ENCODE measurements at places on chromosomes 2 and 18.

GRCh38 chr2:99861376-99861760 lies 281.0 kb downstream of the AFF3 start:
- peak; percentile 51 for DNase-seq

GRCh38 chr2:26340831-26341230 lies 5.1 kb upstream of the SELENOI start:
- DNase-seq, result no peak

DNA sequence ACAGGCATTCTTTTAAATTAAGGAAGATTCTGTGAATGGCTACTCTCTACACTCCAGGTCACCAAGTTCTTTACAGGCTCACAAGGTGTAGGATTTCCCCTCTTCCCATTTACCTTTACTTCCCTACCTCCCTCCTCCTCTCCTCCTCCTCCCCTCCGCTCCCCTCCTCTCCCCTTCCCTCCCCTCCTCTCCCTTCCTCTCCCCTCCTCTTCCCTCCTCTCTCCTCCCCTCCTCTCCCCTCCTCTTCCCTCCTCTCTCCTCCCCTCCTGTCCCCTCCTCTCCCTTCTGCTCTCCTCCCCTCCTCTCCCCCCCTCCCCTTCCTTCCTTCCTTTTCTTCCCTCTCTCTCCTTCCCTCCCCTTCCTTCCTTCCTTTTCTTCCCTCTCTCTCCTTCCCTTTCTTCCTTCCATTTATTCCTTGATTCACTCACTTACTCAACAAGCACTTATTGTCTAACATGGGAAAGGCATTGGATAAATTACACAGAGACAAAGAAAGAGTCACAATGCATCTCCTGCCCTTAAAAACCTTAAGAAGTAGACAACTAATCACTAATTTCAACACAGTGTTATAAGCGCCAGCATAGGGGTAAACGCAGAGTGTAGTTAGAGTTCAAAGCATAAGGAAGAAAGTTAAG lies 152.3 kb downstream of the CCDC178 start:
- DNase-seq, result no peak

- DNase-seq, result no peak
Observed at GRCh38 chr2:168669151-168669550, 133.3 kb upstream of the NOSTRIN start.

DNA sequence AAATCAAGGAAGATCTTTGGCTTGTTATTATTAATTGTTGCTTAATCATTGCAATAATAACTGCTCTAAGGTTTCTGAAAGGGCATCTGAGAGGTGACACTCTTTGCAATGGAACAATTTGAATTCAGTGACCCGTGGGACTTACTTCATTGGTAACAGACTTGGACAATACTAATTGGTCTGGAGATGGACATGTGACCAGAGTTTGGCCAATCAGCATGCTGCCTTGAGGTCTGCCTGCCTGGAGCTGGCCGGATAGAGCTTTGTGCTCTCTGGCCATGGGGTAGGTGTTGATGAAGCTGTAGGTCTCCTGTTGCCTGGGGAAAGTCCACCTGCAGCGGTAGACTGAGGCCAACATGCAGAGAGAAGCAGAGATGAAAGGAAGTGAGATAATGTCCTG lies 24.0 kb upstream of the VPS4B start:
- DNase-seq, result no peak

DNA sequence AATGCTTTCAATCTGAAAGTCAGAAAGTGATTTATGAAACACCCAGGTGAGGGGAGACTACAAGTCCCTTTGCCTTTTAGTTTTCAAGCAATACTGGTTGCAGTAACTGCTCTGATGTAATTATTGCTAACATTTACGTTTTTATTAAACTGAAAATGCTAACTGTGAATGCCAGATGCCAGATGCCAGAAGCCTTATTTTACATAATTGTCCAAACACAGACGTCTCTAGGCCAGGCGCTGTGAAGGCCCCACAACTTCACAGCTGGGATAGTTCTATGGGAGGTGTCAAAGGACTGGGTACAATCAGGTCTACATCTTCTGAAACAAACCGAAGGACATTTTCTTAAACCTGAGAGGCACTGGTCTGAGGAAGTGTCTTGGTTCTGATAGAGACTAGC lies 27.5 kb upstream of the MSGN1 start:
- no peak for DNase-seq

- DNase-seq, result no peak
Observed at GRCh38 chr2:33782395-33783230, 183.5 kb upstream of the FAM98A start.

- no peak for DNase-seq
Observed at GRCh38 chr2:201990069-201990468, 43.6 kb upstream of the FZD7 start.

- no peak for DNase-seq
Observed at GRCh38 chr2:239721531-239721930, 303.6 kb downstream of the NDUFA10 start.

DNA sequence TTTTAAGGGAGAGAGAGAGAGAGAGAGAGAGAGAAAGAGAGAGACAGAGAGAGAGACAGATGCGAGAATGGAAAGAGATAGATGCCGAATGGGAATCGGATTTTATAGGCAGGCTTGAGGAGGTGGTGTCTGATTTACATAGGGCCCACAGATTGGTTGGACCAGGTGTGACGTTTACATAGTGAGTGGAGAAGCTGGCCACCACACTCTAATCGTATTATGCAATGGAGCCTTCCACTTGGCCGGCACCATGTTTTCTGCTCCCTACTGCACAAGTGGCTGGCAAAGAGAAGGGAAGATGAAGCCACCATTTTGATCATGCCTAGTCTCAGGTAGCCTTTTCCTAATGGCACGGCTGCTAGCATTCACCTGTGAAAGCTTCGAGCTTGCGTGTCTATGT lies 33.9 kb downstream of the CD8B2 start:
- DNase-seq, result no peak

- no peak for DNase-seq
Observed at GRCh38 chr2:33000986-33001385, 54.2 kb downstream of the LTBP1 start.

- DNase-seq, result no peak
Observed at GRCh38 chr2:127593228-127594115, 52.5 kb upstream of the GPR17 start.

GRCh38 chr2:200689115-200689514 lies 103.3 kb downstream of the AOX1 start:
- no peak for DNase-seq

- no peak for DNase-seq
Observed at GRCh38 chr2:68086166-68086565, 23.4 kb upstream of the C1D start.

- DNase-seq, result no peak
Observed at GRCh38 chr2:56199492-56199891, 15.7 kb downstream of the CCDC85A start.

DNA sequence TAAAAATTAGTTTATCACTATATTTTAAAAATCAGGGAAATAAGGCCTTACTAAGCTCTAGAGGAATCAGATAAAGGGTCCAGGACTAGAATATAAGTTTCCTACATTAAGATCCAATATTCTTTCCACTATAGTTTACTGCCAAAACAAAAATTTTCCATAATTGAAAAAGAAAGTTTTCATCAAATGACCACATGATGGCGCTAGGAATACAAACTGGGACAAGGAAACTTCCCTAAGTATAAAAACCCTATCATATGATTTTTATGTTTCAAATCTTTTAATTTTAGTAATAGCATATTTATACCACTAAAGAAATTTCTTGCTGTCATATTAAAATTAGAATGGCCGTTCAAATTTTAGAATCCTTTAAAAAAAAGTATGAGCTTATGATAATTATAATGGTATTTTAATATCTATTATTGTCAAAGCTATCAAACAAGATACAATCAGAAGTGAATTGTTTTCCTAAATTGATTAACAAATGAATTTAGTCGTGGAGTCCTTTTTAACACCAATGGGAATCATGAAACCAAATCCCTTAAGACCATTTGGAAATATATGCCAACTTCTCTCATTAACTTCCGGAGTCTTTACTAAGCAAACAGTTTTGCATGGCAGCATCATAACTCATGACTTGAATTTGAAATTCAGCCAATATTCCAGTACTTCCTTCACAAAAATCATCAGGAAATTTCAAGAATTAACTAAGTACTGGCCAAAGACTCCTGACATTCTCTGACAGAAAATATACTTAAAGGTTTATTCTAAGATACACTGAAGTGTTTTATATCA lies 70.3 kb downstream of the SCN1A start:
- no peak for DNase-seq

DNA sequence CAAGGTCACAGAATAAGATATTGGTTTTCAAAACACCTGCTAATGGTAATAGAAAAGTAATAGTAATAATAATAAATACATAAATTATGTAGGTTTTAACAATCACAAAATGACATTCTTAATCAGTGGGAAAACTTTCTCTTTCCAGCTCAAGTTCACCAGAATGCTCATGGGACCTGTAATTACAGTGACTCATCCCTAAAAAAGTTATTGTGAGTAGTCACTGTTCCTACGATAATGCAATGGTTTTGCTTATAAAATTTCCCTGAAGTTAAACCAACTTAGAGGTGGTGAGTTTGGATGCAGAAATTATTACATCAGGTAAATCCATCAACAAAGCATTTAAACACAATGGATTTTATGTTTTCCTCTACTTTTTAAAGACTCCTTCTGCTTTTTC lies 502.3 kb downstream of the PID1 start:
- no peak for DNase-seq

DNA sequence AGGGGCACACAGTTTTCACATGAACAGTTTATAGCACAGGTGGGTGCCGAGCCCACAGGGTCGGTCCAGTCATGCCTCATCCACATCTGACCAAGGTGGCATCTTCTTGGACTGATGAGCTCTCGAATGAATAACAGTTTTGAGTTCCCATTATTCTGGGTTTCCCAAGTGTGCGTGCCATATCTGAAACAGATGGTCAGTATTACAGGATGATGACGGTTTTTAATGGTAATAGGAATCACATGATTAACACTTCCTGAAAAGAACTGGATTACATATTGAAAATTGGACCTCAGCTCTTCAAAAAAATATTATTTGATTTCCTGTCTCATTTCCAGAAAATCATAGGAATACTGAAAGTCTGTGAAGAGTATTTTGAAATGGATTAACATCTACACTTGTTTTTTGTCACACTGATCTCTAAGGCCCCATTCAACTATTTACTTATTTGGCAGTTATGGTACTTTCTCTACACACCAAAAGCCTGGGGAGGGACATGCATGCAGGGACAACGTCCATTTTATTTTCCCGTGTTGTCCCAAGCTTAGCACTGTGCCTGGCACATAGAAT lies 22.2 kb upstream of the NAB1 start:
- DNase-seq, result no peak

- DNase-seq, result no peak
Observed at GRCh38 chr2:143148011-143148410, 18.8 kb downstream of the ARHGAP15 start.

DNA sequence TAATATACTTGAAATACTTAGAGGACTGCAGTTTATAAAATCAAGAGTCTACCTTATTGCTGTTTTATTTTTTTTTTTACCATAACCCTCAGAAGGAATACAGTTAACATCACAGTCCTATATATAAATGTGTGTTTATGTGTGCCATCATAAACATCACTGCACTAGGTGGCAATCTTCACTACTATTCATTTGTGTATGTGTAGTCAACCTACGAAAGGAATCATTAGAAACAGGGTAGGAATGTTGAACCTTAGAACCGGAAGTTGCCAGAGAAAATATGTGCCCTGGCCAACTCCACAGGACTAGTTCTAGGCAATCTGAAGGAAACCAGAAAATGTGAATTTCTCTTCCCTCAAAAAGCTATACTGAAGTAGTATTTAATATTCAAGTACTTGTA lies 3.4 kb downstream of the GEN1 start:
- no peak for DNase-seq

DNA sequence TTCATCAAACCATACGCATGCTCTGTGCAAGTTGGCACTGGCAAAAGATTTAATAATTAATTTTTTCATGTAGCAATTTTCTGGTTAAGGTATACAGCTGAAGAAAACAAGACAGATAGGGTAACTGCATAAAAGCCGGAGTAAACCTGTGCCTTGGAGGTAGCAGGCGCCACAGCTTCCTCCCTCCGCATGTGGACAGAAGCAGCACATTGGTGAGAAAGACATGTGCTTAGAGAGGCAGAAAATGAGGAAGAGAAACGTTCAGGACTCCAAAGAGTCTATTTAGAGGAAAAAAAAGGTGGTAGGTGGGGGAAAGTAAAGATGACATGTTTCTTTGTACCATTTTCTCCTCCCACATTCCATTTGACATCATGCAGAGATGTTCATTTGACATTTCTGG lies 9.3 kb downstream of the ST6GAL2 start:
- DNase-seq, result no peak

GRCh38 chr2:118046634-118047210 lies 32.9 kb upstream of the CCDC93 start:
- DNase-seq, result no peak

DNA sequence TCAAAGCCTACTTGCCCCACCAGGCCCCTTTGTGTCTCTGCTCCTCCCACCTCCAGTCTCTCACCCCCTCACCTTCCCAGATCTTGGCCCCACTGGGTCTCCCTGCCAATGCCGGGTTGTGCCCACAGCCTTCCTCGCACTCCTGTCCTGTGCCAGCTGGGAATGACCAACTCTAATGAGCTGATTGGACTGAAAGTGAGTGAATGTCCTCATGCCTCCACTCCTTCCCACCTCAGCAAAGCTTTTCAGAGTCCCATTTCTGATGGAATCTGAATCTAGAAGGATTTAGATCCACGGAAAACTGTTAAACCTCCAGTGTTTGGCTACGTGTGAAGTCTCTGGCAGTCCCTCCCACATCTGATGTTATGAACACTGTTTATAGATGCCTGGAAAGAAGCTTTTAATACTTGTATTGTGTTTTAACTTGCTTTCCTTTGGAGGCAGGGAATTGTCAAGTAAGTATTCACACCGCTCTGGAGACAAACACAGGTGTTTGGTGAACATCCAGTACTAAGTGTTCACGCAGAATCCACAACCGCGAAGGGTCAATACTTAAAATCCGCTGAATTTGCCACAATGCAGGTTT lies 103.9 kb downstream of the RTN4 start:
- DNase-seq, result no peak

GRCh38 chr2:175937216-175937615 lies 64.9 kb downstream of the LNPK start:
- no peak for DNase-seq

DNA sequence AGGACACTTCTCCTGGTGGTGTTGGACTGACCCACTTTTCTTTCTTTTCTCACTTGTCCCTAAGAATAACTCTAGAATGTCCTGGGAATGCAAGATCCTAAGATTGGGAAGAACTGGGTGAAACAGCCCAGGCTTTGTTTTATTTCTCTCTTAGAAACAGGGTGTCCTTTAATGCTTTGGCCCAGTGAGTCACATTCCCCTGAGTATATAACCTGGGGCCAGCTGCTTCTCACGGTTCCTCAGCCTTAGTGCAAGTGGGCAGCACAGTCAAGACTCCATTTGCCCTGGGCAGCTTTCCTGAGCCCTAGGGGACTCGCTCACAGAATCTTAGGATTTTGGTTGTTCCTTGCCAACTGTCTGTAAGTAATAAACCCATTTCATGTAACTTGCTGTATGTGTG lies 355.0 kb downstream of the DSC3 start:
- DNase-seq, result no peak
